ENCODE measurements at places on chromosomes 2 and 18.

DNA sequence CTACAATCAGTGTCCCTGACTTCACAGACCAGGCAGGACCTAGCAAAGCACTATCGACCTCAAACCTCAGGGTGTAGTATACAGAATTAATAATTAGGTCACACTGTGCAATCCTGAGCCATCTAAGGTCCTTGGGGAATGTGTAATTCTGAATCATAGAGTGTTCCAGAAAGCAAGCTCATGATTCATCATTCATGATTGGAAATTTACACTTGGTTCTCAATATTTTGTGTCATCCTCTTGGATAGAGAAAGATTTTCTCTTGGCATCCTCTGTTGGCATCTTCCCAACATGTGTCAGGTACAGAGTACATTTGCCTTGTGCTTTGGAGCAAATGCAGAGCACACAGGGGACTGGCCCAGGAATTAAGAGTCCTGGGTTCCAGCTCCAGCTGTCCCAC lies 245.0 kb upstream of the NT5C1B start:
- no peak for DNase-seq

GRCh38 chr2:21924640-21925285 lies 801.0 kb downstream of the TDRD15 start:
- DNase-seq, result no peak

DNA sequence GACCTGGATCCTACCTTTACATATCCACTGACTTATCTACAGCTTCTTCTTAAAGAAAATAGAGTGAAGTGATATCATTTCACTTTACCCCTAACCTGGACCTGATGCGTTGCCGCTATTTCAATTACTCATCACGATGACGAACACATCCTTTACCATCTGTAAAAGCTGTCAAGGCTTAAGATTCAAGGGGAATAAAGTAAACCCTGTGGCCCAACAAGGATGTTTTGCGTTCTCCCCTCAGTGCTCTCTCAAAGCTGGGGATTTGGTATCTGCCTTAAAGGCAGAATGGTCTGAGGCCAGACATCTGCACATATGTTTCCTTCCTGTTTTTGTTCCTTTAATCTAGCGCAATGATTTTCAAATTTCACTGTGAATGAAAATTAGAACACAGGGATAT lies 100.1 kb upstream of the KLF7 start:
- DNase-seq, result no peak

- no peak for DNase-seq
Measured at GRCh38 chr18:48806551-48807261, 144.1 kb downstream of the SMAD7 start.

GRCh38 chr2:128812183-128812940 lies 493.7 kb upstream of the HS6ST1 start:
- DNase-seq, result no peak

DNA sequence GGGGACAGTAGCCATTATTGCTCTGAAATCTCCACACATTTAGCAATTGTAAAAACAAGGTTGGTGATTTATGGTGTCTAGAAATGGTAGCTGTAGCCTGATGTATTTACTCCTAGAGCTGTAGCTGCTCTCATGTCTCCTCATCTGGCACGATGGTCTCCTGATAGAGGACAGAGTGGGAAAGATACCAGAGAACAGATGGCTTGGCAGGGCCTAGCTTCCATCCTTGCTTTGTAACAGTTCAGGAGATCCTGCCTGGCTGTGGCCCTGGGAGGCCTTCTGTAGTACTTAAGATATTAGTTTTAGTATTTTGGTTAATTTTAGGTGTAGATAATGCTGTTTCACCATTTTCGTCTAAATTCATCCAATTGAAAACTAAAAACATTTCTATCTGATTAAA lies 6.7 kb downstream of the ATG16L1 start:
- no peak for DNase-seq

GRCh38 chr18:37481072-37481471 lies 84.5 kb downstream of the CELF4 start:
- DNase-seq, result no peak

Measured in activated naive CD4-positive, alpha-beta T cell treated with Interleukin-2 at 50 U/mL for 16 hours (primary cell).